ENCODE measurements at places on chromosomes 16 and 17.

- DNase-seq = peak; percentile 77
Measured at GRCh38 chr16:27405546-27406451, 3.8 kb downstream of the IL21R start.

GRCh38 chr17:48625495-48626244, 488 bp downstream of the HOXB9 start:
- no peak for DNase-seq

GRCh38 chr16:46700048-46700447, 10.6 kb downstream of the ORC6 start:
- no peak for DNase-seq

DNA sequence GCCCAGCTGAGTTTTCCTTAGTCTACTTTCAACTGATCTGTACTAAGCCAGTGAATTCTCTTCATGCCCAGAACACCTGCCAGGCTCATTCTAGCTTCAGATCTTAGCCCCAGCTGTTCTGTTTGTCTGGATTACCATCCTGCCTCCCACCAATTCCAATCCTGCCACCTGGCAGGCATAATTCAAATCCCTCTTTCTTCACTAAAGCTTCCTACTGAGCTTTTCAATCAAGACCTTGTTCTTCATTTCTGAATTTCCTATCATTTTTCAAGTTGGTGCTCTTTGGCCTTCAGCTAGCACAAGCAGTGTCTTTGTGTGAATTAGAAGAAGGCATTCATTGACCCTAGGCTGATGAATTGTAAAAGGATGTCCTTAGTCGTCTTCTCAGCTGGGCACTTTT, 357.6 kb downstream of the UTP18 start:
- DNase-seq = no peak

- DNase-seq = no peak
Measured at GRCh38 chr17:8029121-8029520, 9.7 kb upstream of the ALOX15B start.

GRCh38 chr16:2912330-2913199, 834 bp downstream of the FLYWCH1 start:
- no peak for DNase-seq

- no peak for DNase-seq
Measured at GRCh38 chr16:87041286-87041685, 275.9 kb downstream of the C16orf95 start.

GRCh38 chr16:3074860-3075522, 9.6 kb downstream of the IL32 start:
- no peak for DNase-seq

DNA sequence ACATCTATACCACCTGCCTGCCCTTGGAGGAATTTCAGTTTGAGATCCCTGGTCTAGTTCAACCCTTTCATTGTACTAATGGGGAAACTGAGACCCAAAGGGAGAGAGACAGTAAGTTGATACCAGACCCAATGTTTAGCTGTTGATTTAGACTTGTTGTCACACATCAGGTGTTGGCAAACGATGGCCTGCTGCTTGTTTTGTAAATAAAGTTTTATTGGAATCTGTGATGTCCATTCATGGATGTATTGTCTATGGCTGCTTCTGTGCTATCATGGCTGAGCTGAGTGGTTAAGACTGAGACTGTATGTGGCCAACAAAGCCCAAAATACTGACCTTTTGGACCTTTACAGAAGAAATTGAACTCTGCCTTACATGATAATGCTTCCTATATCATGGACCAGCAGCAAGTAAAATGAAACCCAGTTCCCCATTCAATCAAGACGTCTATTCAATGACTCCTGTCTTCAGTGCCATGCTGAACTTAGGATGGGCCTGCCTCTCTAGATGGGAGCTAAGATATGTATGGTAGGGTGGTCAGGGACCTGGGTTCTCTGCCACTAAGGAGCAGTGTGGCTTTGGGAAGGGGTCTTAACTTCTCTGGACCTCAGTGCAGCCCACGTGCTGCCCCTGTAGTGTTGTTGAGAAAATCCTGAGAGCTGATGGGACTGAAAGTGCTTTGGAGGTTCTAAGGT, 111.0 kb downstream of the IRX5 start:
- DNase-seq = no peak

DNA sequence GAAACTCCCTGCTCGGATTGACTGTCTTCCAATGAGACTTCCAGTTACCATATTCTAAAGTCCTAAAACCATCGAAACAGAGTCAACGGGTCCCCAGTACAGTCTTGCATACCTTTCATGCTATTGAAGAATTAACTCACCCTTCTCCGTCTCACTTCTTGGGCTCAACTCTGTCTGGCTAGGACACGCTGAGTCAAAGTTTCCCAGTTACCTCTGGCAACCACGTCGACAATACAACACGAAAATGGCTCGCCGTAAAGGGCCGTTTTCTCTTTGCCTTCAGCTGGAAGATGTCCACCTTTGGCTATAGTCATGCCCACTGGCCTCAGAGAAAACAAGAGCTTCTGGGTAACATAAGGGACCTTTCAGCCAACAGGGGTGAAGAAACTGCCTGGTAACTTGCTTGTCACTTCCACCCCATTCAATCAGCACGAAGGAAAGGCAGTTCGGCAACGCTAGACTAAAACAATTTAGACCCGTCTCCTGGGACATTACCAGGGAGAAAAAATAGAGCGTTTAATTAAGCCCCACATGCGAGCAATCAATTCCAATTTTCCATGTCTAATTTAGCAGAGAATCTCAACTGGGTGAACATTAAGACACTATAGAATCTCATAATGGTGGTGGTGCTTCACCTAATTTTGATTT, 21.5 kb downstream of the KCNG4 start:
- no peak for DNase-seq

- no peak for DNase-seq
Measured at GRCh38 chr16:56244612-56245011, 53.3 kb downstream of the GNAO1 start.

- DNase-seq = no peak
Measured at GRCh38 chr16:48949636-48950035, 332.0 kb downstream of the CBLN1 start.

DNA sequence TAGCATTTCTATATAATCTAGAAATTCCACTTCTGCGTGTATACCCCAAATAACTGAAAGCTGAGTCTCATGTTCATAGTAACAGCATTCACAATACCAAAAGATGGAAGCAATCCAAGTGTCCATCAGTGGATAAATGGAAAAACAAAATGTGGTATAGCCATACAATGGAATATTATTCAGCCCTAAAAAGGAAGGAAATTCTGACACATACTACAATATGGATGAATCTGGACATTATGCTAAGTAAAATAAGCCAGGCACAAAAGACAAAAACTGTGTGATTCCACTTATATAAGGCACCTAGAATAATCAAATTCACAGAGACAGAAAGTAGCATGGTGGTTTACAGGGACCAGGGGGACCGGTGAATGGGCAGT, 20.4 kb downstream of the HOXB1 start:
- DNase-seq = no peak

GRCh38 chr16:86903068-86903467, 324.7 kb downstream of the FOXL1 start:
- no peak for DNase-seq

GRCh38 chr16:3861808-3862451, 18.6 kb downstream of the CREBBP start:
- no peak for DNase-seq

- no peak for DNase-seq
Measured at GRCh38 chr16:1026057-1026783, 44.6 kb downstream of the SOX8 start.

GRCh38 chr16:10103700-10104099, 78.5 kb downstream of the GRIN2A start:
- no peak for DNase-seq

- no peak for DNase-seq
Measured at GRCh38 chr17:82924812-82925211, 85.0 kb upstream of the ZNF750 start.

- DNase-seq = no peak
Measured at GRCh38 chr17:32266389-32267301, 1.0 kb downstream of the RHBDL3 start.

DNA sequence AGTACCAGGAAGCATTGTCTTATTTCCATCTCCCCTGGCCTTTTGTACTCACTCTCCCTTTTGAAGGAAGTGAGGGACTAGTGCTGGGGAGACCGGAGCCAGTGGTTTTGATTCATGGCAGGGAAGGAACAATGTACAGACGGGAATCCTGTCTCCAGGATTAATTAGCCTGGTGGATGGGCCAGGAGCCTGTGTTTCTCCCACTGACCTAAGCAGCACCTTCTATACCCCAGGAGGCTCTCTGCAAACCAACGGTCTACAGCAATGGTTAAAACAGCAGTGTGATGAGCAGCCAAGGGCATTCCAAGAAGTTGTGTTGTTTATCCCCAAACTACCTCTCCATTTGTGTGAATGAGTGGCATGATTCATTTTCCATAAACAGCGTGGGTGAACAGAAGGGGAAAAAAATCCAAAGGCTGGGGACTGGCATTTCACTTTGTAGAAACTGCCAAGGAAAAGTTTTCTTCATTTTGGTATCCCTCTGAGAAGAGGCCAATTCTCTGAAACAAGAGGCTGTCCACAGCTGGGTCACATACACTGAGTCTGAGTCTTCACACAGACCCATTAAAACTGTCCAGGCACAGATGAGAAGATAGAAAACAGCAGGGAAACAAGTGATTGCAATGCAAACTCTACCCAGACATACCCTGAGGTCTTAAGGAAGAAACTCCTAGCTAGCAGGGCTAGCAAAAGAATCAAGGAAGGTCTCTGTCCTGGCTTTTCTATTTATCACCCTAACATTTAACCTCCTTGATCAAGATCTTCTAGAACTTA, 18.1 kb downstream of the ANKFN1 start:
- DNase-seq = no peak

DNA sequence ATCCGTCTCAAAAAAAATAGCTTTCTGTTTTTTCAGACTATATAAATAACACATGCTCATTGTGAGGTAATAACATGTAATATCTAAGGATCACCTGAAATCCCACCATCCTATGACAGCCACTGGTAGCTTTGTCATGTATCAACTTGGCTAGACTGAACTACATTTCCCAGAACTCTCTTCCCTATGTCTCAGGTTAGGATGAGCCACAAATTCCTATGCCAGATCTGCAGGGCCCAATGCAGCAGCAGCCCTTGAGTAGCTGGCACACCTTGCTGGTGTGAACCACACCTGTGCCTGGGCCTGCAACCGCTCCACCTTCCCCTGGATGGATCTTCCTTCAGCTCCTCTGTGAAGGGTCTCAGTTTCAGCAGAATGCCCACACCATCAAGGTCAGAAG, 28.1 kb downstream of the OGFOD1 start:
- no peak for DNase-seq

DNA sequence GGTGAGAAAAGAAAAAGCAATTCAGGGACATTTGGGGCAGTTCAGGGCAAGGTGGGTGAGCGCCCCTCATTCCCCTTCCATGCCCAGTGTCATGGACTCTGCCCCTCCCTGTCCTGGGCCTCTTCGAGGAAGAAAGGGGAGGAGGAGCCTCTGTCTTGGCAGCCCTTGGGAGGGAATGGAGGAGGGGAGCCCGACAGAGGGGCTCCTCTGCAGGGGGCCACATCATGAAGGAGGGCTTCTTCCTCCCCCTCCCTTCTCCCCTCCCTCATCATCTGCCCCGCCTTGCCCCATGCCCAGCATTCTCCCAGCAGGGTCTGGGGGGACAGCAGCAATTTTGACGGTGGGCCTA, 33.2 kb upstream of the TAC4 start:
- no peak for DNase-seq

- DNase-seq = no peak
Measured at GRCh38 chr16:61050547-61050946, 985.7 kb downstream of the CDH8 start.

Measured in stimulated activated CD4-positive, alpha-beta T cell treated with anti-CD3 and anti-CD28 coated beads, Interleukin-1b, Interleukin-23, amount 100 ng/mL, for 1 hour (primary cell).